ENCODE measurements at places on chromosomes 6 and 20.
A peak's percentile ranks its signal among the peaks of the same experiment; 100 is the strongest.

- no peak for DNase-seq
These were observed 22.1 kb downstream of the PBOV1 start for GRCh38 chr6:138196122-138196738.

GRCh38 chr20:9999645-10000044, 35.1 kb upstream of the ANKEF1 start:
- DNase-seq = peak; percentile 10

- DNase-seq = no peak
These were observed 198.5 kb upstream of the HEY2 start for GRCh38 chr6:125550892-125551291.

DNA sequence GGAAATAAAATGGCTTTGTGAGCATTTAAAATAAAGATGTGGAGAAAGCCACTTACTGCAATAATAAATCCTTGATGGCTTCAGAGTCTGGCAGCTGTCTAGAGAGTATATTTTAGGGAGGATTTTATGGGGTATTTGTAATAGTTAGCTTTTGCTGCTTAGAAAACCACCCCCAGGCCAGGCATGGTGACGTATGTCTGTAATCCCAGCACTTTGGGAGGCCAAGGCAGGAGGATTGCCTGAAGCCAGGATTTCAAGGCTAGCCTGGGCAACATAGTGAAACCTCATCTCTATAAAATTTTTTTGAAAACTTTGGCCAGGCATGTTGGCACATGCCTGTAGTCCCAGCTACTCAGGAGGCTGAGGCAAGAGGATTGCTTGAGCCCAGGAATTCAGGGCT, 63.8 kb downstream of the ISM1 start:
- DNase-seq = no peak

- peak; percentile 13 for DNase-seq
These were observed 374.8 kb downstream of the LMBRD1 start for GRCh38 chr6:69422020-69422419.

DNA sequence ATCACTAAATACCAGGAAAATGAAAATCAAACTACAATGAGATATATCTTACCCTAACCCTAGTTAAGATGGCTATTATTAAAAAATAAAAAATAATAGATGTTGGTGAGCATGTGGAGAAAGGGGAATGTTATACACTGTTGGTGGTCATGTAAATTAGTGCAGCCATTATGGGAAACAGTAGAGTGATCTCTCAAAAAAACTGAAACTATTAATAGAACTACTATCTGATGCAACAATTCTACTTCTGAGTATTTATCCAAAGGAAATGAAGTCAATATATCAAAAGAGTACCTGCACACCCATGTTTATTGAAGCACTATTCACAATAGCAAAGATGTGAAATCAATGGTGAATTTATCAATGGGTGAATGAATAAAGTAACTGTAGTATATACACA, 48.6 kb downstream of the HLA-A start:
- DNase-seq = no peak

DNA sequence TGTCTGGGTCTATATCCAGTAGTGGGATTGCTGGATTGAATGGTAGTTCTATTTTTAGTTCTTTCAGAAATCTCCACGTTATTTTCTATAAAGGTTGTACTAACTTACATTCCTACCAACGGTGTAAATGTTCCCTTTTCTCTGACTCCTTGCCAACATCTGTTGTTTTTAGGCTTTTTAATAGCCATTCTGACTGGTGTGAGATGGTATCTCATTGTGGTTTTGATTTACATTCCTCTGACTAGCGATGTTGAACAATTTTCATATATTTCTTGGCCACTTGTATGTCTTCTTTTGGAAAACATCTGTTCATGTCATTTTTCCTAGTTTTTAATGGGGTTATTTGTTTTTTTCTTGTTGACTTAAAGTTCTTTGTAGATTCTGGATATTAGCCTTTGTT, 99.3 kb downstream of the BMP2 start:
- no peak for DNase-seq

DNA sequence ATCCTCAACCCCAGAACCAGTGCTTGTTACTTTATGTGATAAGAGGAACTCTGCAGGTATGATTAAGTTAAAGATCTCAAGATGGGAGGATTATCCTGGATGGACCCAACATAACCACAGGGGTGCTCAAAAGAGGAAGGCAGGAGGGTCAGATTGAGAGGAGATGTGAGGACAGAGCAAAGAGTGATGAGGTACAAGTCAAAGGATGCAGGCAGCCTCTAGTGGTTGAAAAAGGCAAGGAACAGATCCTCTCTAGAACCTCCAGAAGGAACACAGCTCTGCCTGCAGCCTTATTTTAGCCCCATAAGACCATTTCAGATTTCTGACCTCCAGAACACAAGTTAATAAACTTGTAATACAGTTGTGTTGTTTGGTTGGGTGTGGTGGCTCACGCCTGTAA, 41.2 kb downstream of the PDSS2 start:
- DNase-seq = no peak

DNA sequence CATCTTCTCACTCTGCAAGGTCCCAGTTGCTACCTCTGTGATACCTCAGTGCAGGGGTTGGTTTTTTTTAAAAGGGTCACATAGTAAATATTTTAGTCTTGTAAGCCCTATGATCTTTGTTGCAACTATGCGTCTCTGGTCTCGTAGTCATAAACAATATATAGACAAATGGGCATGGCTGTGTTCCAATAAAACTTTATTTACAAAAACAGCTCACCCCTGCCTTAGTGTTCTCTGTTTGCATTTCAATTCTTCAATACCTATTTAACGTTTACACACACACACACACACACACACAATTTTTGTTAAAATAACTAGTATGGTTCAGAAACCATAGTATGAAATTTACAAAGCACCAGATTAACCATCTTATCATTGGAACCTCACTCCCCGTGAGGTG, 216.8 kb downstream of the PREX1 start:
- DNase-seq = no peak

GRCh38 chr6:36927691-36928546, 26.6 kb upstream of the PI16 start:
- peak; percentile 45 for DNase-seq

GRCh38 chr20:54158226-54158625, 15.6 kb downstream of the CYP24A1 start:
- DNase-seq = no peak

GRCh38 chr6:26329763-26330511, 35.1 kb upstream of the BTN3A2 start:
- DNase-seq = no peak

DNA sequence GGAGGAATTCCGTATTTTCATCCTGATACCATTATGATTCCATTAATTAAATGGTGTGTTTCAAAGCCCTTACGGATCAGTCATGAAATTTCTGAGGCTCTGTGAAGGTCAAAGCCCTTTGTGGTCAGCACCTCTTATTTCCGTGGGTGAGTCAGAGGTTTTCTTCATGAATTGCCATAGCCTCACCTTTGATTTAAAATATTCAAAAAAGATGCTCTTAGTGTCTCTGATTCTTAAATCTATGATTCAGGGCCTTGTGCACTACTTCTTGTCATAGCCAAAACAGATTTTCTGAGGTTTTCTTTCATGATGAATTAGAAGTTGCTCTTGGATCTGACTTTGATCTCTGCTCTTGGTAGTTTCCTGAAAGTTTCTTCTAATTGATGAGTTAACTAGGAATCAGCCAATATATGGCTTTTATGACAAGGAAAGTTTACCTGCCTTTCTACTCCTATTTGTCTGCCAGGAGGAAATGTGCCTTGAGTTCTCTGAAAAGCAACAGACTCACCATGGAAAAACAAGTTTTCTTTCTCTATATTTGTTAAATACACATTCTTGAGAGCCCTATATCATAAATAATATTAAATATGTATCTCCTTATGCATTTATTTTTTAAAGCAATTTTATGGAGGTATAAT, 613.0 kb downstream of the UTRN start:
- DNase-seq = no peak

GRCh38 chr20:13441388-13441787, 197.3 kb downstream of the TASP1 start:
- no peak for DNase-seq

DNA sequence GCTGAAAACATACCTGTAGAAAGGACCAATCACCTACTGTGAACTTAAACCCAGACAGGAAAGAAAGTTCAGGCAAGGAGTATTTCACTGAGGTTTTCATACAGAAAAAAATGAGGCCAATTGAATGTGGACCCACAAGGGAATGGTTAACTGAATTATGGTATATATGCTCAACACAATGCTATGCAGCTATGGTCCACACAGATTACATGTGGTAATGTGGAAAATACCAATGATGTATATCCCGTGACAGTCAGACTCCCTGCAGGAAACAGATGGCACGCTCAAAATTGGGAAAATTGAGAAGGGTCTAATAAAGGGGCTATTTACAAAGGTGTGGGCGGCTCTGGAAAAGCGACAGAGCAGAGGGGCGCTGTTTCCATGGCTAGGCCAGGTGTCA, 47.1 kb upstream of the PIM1 start:
- DNase-seq = peak; percentile 86

DNA sequence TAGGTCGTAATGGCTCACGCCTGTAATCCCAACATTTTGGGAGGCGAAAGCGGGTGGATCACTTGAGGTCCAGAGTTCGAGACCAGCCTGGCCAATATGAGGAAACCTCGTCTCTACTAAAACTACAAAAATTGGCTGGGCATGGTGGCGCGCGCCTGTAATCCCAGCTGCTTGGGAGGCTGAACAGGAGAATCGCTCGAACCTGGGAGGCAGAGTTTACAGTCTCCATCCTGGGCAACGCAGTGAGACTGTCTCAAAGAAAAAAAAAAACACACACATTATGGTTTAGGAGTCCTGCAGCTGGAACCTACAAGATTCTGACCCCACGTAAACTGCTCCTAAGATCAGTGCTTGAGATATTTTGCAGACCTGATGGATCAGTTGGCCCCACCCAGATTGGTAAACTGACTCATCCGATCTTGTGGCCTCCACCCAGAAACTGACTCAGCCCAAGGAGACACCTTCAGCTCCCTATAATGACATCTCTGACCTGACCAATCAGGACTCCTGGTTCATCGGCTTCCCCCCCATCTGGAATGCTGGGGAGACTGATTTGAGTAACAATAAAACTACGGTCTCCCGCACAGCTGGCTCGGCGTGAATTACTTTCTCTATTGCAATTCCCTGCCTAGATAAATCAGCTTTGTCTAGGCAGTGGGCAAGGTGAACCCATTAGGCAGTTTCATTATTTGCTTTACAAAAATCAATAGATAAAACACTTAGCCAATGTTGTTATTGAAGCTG, 96.2 kb upstream of the BTN3A2 start:
- no peak for DNase-seq

DNA sequence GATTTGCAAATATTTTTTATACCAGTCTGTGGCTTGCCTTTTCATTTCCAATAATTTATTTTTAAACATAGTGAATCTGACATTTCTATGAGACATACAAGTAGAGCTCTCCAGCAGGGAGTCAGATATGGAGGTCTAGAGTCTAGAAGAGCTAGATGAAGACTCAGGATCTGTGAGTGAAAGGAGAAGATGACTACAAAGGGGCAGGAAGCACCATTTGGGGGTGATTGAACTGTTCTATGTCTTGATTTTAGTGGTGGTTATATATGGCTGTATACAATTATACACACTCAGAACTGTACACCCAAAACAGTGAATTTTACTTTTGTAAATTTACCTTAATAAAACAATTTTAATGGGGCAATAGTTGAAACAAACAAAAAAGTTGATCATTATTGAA, 127.9 kb upstream of the BACH2 start:
- DNase-seq = no peak

DNA sequence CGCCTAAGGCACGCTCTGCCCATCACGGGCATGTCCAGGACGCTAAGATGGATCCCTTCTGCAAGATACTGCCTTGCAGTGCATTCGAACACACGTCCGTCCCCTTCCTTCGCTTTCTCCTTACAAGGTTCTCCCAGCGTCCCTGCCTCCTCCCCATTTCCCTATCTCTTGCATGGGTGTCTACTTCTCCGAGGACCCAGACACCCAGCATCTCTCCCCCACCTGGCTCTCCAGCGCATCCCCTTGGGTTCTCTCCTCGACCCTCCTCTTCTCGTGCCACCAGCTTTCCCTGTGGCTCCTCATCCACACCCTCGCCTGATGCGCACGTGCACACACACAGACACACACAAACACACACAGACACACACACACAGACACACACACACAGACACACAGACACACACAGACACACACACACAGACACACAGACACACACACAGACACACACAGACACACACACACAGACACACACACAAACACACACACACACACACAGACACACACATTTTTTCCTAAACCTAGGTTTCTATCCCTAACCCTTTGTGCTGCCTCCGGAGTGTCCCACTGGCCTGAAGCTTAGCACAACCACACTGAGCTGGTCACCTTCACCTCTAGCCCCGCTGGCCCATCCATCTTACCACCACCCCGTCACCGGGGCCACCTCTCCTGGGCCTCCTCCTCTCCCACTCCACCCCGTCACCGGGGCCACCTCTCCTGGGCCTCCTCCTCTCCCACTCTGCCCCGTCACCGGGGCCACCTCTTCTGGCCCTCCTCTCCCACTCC, 31.9 kb downstream of the ANKRD60 start:
- DNase-seq = no peak
